ENCODE measurements at places on chromosomes 4 and X. TPM values are rescaled to one million over a fixed set of nuclear protein-coding genes. Genes with fewer than 3 reads are reported as not detected.

Gene PNMA6A
- 5.7 TPM for total RNA-seq

Gene PPBP
- total RNA-seq = not detected

Gene AREG
- not detected for total RNA-seq

Gene KLHL4
- 16.9 TPM for total RNA-seq

Gene LRP2BP
- total RNA-seq = 0.40 TPM

Gene PIR
- total RNA-seq = 9.4 TPM

Gene ANKRD50
- 25.0 TPM for total RNA-seq

Gene TNMD
- 2.1 TPM for total RNA-seq

Gene MAGEB18
- not detected for total RNA-seq

DNA sequence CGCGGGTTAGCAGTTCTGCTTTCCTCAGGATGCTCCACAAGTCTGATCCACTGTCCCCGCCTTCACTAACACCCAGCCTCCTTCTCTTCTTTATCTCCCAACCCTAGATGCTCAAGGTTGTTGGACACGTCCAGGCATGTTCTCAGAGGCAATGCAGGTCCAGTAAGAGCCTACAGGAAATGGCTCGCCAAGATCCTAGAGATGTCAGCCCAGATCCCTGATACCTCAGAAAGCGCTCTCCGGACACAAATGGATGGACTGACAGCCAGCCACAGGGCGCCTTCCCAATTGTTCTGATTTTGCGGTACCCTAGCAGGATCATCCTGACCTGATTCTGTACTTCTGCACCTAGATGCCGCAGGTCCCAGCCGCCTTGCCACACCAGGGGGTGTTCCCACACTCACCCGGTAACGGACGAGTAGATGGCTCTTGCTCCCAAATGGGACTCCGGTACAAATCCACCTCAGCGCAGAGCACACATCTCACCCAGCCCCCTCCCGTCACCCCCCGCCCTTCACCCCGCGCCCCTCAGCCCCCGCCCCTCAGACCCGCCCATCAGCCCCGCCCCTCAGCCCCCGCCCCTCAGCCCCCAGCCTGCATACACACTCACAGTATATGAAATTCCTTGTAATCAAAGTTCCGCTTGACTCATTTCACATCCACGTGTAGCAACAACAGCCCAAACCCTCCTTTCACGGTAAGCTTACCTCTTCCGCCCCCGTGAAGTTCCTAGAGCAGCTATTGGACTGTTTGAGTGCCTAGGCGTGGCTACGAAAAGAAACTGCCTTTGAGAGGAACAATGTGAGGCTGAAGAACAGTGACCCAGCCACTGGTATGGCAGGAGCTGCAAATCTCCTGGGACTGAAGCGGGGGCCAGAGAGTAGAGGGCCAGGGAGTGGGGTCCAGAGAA lies at the start of gene EDA2R:
TSS of gene EDA2R (minus strand) at position 488 of the 910 bp plus-strand sequence. CDS start 23,058 bp downstream, outside the sequence.
- H3K4me1 ChIP-seq = no peaks in the 10 kb centered on the region
- peak within 1 kb of the TSS; percentile 65 for H3K4me3 ChIP-seq
- H3K36me3 ChIP-seq = no peaks in the 10 kb centered on the region
- H3K27ac ChIP-seq = no peak within 1 kb of the TSS
- DNase-seq = peak; percentile 47

- no peak for DNase-seq
- no peaks in the 10 kb centered on the region for H3K36me3 ChIP-seq
- no peaks in the 10 kb centered on the region for H3K27me3 ChIP-seq
- H3K4me3 ChIP-seq = no peak overlapping the region
Observed at GRCh38 chr4:94442251-94442650, 9.5 kb upstream of the PDLIM5 start.

DNA sequence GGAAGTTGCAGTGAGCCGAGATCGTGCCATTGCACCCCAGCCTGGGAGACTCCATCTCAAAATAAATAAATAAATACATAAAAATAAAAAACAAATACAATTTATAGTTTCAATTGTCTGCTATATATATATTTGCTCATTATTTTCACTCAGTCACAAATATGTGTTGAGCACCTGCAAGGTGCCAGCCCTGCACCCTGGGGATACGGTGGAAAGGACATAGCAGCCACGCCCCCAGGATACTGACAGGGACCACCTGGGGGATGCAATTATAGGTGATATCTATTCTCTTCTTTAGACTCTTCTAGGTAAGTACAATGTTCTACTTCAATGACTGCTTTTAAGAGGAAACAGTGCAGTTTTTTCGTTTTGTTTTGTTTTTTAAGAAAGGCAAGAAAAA lies 85.0 kb downstream of the JAKMIP1 start:
- H3K36me3 ChIP-seq = no peaks in the 10 kb centered on the region
- no peak overlapping the region for H3K27ac ChIP-seq
- DNase-seq = no peak
- no peaks in the 10 kb centered on the region for H3K27me3 ChIP-seq
- H3K4me3 ChIP-seq = no peak overlapping the region

GRCh38 chr4:56434599-56435139 lies 746 bp downstream of the PPAT start:
- no peaks in the 10 kb centered on the region for H3K27me3 ChIP-seq
- no peak for DNase-seq
- H3K4me1 ChIP-seq = no peaks in the 10 kb centered on the region

- no peak overlapping the region for H3K4me3 ChIP-seq
- no peaks in the 10 kb centered on the region for H3K36me3 ChIP-seq
- no peak for DNase-seq
- no peak overlapping the region for H3K27ac ChIP-seq
Observed at GRCh38 chrX:76893930-76894329, 466.4 kb downstream of the MAGEE1 start.

GRCh38 chr4:39638354-39639239 lies at the start of gene SMIM14:
Gene SMIM14 (minus strand): TSS chr4:39638865. CDS start chr4:39605145, 33,720 bp downstream.
- H3K4me1 ChIP-seq = peaks cover 12% of the 10 kb centered on the region
- H3K36me3 ChIP-seq = peaks cover 2% of the 10 kb centered on the region
- peak; percentile 93 for DNase-seq
- H3K27me3 ChIP-seq = no peaks in the 10 kb centered on the region
- peak within 1 kb of the TSS; percentile 98 for H3K27ac ChIP-seq
- H3K4me3 ChIP-seq = peak within 1 kb of the TSS; percentile 76

- no peak overlapping the region for H3K4me3 ChIP-seq
- no peak for DNase-seq
- H3K4me1 ChIP-seq = no peaks in the 10 kb centered on the region
- H3K27me3 ChIP-seq = no peaks in the 10 kb centered on the region
- no peaks in the 10 kb centered on the region for H3K36me3 ChIP-seq
Observed at GRCh38 chr4:53563824-53564223, 27.5 kb downstream of the LNX1 start.

GRCh38 chr4:126097155-126097799 lies 782.5 kb downstream of the FAT4 start:
- DNase-seq = no peak
- H3K27me3 ChIP-seq = no peaks in the 10 kb centered on the region
- H3K36me3 ChIP-seq = no peaks in the 10 kb centered on the region

DNA sequence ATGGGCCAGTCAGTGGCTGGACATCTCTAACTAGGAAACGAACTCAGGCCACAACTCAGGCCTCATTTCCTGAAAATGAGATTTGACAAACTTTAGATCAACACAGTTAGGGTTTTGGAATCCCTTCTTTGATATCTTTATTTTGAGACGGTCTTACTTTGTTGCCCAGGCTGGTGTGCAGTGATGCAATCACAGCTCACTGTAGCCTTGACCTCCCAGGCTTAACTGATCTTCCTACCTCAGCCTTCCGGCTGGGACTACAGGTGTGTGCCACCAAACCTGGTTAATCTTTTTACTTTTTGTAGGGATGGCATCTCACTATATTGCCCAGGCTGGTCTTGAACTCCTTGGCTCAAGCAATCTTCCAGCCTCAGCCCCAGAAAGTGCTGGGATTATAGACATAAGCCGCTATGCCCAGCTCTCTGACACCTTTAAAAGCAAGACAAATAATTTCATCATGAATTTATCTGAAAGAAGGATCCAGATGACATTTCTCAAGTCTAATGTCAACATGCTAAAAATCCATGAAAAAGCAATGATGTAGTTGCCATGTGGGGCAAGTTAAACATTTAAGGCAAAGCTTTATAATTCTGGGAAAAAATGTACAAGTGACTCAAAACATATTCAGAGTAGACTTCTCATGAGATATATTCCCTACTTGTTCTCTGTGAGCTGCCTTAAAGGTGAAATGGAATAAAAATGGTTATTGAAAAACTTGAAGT lies 89.1 kb upstream of the CBR4 start:
- DNase-seq = no peak
- peaks cover 2% of the 10 kb centered on the region for H3K4me1 ChIP-seq
- H3K36me3 ChIP-seq = peaks cover 5% of the 10 kb centered on the region

- DNase-seq = no peak
- no peak overlapping the region for H3K4me3 ChIP-seq
- H3K36me3 ChIP-seq = no peaks in the 10 kb centered on the region
- 0 out of 2 replicates have a peak, but pooled peaks cover 3% of the 10 kb centered on the region for H3K4me1 ChIP-seq
- H3K27me3 ChIP-seq = no peaks in the 10 kb centered on the region
- no peak overlapping the region for H3K27ac ChIP-seq
Observed at GRCh38 chr4:73976716-73977115, 5.1 kb downstream of the PF4 start.

GRCh38 chr4:27790911-27791310 lies 930.3 kb downstream of the STIM2 start:
- no peak for DNase-seq
- no peak overlapping the region for H3K27ac ChIP-seq
- H3K27me3 ChIP-seq = no peaks in the 10 kb centered on the region
- no peaks in the 10 kb centered on the region for H3K4me1 ChIP-seq
- no peak overlapping the region for H3K4me3 ChIP-seq
- H3K36me3 ChIP-seq = no peaks in the 10 kb centered on the region

- H3K27me3 ChIP-seq = no peaks in the 10 kb centered on the region
- no peak overlapping the region for H3K4me3 ChIP-seq
- DNase-seq = no peak
- no peaks in the 10 kb centered on the region for H3K4me1 ChIP-seq
- H3K27ac ChIP-seq = no peak overlapping the region
- no peaks in the 10 kb centered on the region for H3K36me3 ChIP-seq
Observed at GRCh38 chrX:45697591-45697990, 496.9 kb upstream of the DIPK2B start.

GRCh38 chr4:123783151-123783790 lies 386.7 kb downstream of the SPRY1 start:
- peaks cover 9% of the 10 kb centered on the region for H3K4me1 ChIP-seq
- DNase-seq = no peak
- H3K4me3 ChIP-seq = no peak overlapping the region
- H3K36me3 ChIP-seq = no peaks in the 10 kb centered on the region
- no peak overlapping the region for H3K27ac ChIP-seq

GRCh38 chrX:31128855-31129254 lies 57.0 kb upstream of the FTHL17 start:
- no peaks in the 10 kb centered on the region for H3K4me1 ChIP-seq
- H3K27ac ChIP-seq = no peak overlapping the region
- H3K27me3 ChIP-seq = no peaks in the 10 kb centered on the region
- DNase-seq = no peak

DNA sequence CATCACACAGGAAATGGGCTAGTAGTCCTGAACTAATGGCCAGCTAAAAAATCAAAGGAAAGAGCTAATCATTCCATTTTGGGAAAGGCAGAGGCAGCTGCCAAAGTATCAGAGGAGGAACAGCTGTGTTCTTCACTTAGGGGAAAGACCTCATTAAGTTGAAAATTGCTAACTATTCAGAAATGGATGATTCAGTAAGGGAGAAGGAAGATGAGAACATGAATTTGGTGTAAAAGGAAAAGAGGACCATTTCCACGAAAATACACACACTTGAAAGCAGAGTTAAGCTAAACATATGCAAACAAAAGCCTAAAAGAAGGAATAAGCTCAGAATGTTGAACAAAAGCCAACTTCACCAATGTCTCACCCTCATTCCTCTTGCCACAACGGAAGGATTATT lies 90.4 kb downstream of the PCDH19 start:
- no peaks in the 10 kb centered on the region for H3K36me3 ChIP-seq
- H3K4me1 ChIP-seq = no peaks in the 10 kb centered on the region
- no peak for DNase-seq
- H3K4me3 ChIP-seq = no peak overlapping the region
- H3K27me3 ChIP-seq = no peaks in the 10 kb centered on the region
- H3K27ac ChIP-seq = no peak overlapping the region

DNA sequence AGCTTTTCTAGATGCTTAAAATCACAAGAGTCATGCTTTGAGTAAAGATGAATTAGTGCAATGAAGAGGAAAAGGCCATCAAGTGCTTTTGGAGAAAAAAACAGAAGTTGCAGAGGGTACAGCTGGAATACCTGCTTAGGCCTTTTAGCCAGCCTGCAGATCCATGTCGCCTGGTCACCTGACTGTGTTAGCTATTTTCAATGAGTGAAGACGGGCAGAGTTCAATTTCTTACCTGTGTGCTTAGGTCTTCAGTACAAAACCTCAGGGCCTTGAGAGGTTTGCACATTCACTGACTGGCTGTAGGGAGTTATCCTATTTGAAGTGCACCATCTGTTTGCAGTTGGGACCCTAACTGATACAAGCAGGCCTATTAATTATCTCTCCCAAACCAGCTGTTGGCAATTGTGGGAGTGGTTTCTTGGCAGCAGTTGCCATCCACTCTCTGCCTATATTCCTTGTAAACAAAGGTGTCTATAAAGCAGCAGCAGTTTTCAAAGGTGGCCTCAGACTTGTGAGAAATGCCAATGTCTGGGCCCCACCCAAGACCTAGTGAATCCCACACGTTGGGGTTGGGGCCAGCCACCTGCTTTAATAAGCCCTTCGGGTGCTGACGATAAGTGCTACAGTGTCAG lies 16.3 kb upstream of the FAT1 start:
- H3K36me3 ChIP-seq = no peaks in the 10 kb centered on the region
- H3K4me1 ChIP-seq = no peaks in the 10 kb centered on the region
- H3K27me3 ChIP-seq = no peaks in the 10 kb centered on the region
- H3K4me3 ChIP-seq = no peak overlapping the region
- no peak for DNase-seq

- no peak overlapping the region for H3K4me3 ChIP-seq
- H3K4me1 ChIP-seq = no peaks in the 10 kb centered on the region
- no peaks in the 10 kb centered on the region for H3K27me3 ChIP-seq
- no peak for DNase-seq
- no peak overlapping the region for H3K27ac ChIP-seq
- no peaks in the 10 kb centered on the region for H3K36me3 ChIP-seq
Observed at GRCh38 chr4:154960476-154960875, 179.4 kb downstream of the RBM46 start.

GRCh38 chr4:77501851-77502250 lies 103.8 kb upstream of the CXCL13 start:
- H3K36me3 ChIP-seq = no peaks in the 10 kb centered on the region
- H3K27ac ChIP-seq = no peak overlapping the region
- H3K27me3 ChIP-seq = no peaks in the 10 kb centered on the region
- DNase-seq = no peak
- H3K4me1 ChIP-seq = no peaks in the 10 kb centered on the region
- H3K4me3 ChIP-seq = no peak overlapping the region

- H3K36me3 ChIP-seq = no peaks in the 10 kb centered on the region
- H3K27ac ChIP-seq = no peak overlapping the region
- no peak for DNase-seq
Observed at GRCh38 chr4:142900622-142901021, 54.5 kb upstream of the INPP4B start.

DNA sequence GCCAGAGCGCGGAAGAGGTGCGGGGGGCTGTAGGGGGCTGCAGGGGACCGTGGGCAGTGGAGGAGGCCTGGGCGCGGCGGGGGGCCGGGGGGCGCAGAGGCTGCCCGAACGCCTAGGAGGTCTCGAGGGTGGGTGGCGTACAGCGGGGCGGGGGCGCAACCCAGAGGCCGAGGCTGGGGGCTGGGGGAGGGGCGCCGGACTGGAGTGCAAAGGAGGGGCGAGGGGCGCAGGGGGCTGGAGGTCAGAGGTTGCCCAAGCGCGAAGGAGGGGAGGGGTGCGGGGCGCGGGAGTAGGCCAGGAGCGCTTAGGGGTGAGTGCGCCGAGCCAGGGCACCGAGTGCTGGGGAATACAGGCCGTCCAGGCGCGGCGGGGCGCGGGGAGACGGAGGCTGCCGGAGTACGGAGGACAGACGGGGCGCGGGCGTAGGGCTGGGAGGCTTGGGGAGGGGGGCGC lies 255 bp downstream of the GYG2 start:
- H3K4me3 ChIP-seq = peak overlapping the region; percentile 69
- no peak overlapping the region for H3K27ac ChIP-seq
- no peak for DNase-seq
- H3K27me3 ChIP-seq = no peaks in the 10 kb centered on the region

All from H1 (cell line).